Activated CD4-positive, alpha-beta T cell treated with anti-CD3 and anti-CD28 coated beads, Interleukin-2, amount 10 ng/mL, durations not matched to agents 7 days and 5 days (primary cell): ENCODE measurements at places on chromosomes 2 and 18.
A peak's percentile ranks its signal among the peaks of the same experiment; 100 is the strongest.

DNA sequence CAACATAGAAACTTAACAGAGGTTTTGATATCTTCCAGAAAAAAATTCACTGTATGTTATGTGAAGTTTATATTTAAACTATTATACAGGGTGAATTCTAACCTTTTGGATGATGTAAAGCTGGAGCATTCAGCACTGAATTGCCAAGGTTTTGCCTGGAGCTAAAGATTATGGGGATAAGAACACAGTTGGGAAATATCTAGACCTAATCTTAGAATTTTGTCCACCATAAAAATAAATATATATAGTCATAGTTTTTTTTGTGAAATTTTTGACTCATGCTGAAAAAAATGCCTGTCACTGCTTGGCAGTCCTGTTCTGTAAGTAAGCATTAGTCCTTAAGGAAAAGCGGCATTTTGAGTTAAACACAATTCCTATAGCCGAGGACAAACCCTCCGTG, 339.3 kb upstream of the TMEFF2 start:
- DNase-seq = no peak

GRCh38 chr2:241803387-241804325, 5.3 kb upstream of the NEU4 start:
- peak; percentile 40 for DNase-seq

- DNase-seq = no peak
These were observed 942.3 kb downstream of the CPS1 start for GRCh38 chr2:211498551-211499205.

GRCh38 chr2:21404137-21404536, 280.4 kb downstream of the TDRD15 start:
- DNase-seq = no peak

DNA sequence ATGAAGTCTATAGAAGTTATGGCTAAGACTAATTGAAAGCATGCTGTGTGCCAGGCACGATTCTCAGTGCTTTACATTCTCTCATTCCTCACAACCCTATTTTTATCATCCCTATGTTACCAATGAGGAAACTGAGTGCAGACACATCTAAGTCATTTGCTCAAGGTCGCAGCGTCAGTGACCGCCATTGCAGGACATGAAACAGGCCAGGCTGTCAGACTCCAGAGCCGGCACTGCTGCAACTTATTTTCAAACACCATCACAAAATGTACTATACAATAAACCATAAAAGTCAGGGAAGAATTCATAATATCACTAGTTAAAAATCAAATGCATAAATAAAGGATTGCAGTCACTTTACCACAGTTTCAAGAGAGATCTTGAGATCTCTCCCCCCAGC, 5.6 kb downstream of the STK39 start:
- DNase-seq = no peak

DNA sequence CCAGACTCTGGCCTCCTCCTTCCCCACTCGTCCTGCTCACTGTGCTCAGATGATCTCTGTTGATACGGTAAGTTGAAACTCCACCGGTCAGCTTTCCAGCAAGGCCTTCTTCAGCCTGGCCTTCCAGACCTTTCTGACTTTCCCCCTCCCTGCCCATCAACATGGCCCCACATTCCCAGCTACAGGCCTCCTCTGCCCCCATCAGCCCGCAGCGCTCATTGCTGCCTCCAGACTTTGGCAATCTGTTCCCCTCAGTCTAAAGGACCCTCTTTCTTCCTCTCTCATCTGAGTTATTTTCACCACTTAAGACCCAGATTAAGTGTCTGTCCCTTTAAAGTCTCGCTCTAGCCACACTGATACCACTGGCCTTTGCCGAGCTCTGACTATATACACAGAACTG, 10.6 kb downstream of the LOXHD1 start:
- DNase-seq = no peak

- DNase-seq = no peak
These were observed 83.6 kb downstream of the TNS1 start for GRCh38 chr2:217919204-217919603.

DNA sequence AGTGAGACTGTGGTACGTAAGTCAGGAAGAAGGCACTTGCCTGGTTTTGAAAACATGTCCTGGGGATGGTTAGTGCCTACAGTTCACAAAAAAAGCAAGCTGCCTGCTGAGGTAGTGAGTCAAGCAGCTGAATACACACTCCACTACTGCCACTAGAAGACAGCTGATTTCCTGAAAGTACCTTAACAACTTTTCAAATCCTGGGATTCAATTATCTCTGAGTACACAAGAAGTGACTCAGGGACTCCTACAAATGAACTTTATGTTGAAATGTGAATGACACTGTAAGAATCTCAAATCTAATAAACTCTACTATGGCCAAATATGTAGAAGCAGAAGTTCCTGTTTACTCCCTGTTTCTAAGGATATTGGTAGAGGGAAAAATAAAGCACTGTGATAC, 58.0 kb upstream of the ARL5A start:
- DNase-seq = no peak

DNA sequence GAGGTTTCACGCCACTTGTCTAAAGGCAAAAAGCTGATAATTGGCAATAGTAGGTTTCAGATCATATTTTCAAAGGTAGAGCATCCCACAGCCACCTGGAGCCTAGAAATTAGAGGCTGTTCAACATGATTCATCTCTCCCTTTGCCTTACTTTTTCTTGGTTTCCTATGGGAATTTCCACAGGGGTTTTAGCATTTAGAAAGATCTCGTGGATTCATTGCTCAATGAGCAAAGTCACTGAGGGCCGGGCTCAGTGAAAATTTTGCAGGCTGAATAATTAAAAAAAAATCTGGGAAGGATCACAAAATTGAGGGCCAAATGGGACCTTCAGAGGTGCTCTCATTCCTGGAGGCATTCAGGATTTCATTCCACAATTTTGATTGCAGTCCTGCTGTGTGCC, 137.1 kb downstream of the VAPA start:
- no peak for DNase-seq

GRCh38 chr2:189020179-189020578, 46.0 kb downstream of the COL3A1 start:
- DNase-seq = no peak

- no peak for DNase-seq
These were observed 50.5 kb downstream of the MAP4K4 start for GRCh38 chr2:101748000-101748399.

DNA sequence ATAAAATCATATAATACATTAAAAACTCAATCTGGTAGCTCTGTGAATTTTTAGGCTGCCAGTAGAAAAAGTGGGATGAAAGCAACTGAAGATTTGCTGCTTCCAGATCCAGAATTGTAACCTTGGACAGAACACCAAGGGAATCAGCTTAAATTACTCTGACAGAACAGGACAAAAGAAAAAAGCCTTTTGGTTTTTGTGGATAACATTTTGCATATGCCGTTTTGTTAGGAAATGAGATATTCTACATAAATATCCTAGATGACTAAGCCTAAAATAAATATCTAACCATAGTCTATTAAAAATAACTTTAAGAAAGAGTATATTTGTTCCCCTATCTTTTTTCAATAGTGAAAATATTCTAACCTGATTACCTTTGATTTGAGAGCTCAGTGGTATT, 148.7 kb upstream of the DOCK10 start:
- DNase-seq = no peak

DNA sequence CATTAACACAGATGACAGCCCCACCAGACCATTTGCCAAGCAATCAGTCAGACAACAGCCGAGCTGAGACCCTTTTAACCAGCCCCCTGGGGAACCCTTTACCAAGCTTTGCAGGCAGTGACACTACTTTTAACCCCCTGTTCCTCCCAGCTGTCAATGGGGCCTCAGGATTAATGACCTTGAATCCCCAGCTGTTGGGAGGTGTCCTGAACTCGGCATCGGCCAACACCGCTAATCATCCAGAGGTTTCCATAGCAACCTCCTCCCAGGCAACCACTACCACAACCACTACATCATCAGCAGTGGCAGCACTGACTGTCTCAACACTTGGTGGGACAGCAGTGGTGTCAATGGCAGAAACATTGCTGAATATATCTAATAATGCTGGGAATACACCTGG, 160.9 kb upstream of the EPC2 start:
- DNase-seq = no peak

DNA sequence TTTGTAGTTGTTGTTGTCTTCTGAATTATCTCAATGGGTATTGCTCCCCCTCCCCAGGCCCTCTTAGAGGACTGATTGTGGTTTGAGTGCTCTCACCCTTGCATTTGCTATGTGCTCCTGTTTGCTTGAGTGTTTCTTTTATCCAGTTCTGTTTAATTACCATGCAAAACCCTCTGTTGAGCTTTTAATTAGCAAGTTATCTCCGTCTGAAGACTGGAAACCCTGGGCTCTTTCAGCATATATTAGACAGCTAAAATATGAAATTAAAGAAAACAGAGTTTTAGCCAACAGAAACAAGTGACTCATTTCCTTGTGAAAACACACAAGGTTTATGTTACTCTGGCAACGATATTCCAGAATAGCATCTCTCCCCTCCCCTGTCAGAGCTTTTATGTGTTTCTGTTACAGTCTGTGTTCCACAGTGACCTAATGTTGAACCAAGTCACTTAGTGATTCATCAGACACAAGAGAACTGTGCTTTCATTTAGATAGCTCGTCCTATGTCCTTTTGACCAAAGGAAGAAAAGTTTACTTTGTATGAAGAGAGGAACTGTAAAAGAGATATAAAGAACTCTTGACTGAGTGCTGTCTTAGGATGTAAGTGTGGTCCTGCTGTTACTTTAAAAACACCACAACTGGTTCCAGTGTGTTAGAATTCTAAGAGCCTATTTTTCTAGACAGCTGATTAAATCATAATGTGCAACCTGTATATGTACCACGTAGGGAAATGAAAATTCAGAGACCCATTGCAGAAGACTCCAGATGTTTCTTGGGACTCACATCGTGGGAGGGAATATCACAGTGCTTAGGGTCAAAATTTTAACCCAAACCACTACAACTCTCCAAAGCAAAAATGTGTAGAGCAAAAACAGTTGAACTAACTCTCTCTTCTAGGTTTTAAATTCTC, 172.8 kb upstream of the RBMS1 start:
- no peak for DNase-seq

DNA sequence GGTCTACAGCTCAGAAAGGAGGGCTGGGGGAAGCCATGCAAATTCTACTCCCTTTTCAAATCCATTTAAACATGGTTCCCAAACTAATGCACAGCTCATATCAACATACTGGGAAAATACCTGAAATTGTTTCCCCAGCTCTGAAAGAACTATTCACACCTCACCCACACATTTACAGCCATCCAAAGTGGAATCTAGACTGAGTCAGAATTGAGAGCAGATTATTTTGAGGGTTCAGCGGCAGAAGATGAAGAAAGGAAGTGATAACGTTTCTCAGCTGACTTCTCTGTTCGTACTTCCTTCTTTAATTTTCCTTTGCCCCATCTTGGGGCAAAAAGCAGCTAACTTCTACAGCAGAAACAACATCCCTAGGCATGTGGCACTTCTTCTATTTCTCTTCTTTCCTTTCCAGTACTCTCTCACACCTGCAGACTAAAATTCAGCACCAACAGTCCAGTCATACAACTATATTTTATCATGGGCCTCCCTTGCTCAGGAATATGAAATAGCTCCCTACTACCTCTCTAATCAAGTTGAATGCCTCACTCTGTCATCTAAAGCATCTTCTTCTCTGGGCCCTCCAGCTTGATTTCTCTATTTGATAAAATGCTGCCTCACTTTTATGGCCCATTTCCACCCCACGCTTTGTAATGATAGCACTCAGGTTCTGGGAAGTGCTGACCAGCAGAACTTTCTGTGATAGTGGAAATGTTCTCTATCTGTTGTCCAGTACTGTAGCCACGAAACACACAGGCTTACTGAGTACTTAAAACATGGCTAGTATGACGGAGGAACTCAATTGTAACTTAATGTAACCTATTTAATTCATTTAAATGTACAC, 35.9 kb downstream of the ARHGAP25 start:
- no peak for DNase-seq

DNA sequence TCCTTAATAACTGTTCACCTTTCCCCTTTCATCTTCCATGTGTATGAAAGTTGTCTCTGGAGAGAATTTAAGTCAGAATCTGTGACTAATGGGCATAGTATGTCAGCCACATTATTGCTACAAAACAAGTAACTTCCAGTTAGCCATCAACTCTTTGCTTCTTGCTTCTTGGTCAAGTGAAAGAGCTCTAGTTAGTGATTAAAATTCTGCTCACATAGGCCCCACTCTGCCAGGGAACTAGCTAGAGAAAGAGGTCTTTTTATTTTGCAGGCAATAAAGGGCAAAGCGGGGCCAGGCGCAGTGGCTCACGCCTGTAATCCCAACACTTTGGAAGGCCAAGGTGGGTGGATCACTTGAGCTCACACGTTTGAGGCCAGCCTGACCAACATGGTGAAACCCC, 64.6 kb downstream of the COLEC12 start:
- DNase-seq = no peak

GRCh38 chr2:221210686-221211085, 361.4 kb downstream of the EPHA4 start:
- no peak for DNase-seq

DNA sequence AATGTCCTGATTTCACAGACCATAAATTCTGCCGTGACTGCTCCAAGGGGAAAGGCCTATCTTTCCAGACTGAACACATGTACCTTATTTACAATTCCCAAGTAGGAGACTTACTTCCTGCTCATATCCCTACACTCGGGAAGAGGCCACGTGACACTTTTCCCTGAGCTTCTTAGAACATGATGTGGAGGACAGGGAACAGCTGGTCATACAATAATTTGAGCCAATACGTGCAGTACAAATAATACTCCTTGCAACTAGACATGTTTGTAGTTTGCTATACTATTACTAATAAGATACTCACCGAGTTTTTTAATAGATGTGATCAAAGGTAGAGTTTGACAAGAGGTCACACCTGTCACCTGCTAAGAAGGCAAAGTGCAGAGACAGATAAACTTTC, 256.4 kb downstream of the SP3 start:
- DNase-seq = no peak

- DNase-seq = no peak
These were observed 132.2 kb downstream of the SEPTIN10 start for GRCh38 chr2:109481599-109481998.

DNA sequence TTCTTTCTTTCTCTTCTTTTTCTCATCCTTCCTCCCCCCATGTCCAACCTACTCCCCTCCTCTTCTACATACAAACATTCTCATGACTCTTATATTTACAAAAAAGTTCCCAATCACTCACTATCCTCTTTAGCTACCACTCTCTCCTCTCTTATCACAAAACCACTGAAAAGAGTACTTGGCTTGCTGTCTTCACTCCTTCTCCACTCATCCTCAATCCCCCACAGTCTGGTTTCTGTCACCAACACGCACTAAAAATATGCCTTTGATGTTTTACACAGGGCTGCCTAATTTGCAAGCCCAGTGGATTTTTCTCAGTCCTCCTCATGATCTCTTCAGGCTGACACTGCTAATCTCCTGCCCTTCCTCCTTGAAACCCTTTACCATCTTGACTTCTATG, 159.5 kb downstream of the TNS1 start:
- DNase-seq = no peak
